ENCODE measurements at places on chromosomes 12 and 14. TPM values are rescaled to one million over a fixed set of nuclear protein-coding genes. Genes with fewer than 3 reads are reported as not detected.

KRT85 gene
- total RNA-seq: not detected

EFS gene
- not detected for total RNA-seq

GOLGA5 gene
- total RNA-seq: 20.3 TPM

FGF23 gene
- not detected for total RNA-seq

NKX2-8 gene
- 4.0 TPM for total RNA-seq

DPPA3 gene
- not detected for total RNA-seq

P2RX7 gene
- total RNA-seq: not detected

NR1H4 gene
- total RNA-seq: 0.10 TPM

CEBPE gene
- 0.08 TPM for total RNA-seq

KRT83 gene
- total RNA-seq: 5.7 TPM

E2F7 gene
- 8.6 TPM for total RNA-seq

MLEC gene
- total RNA-seq: 115 TPM

CGRRF1 gene
- total RNA-seq: 24.4 TPM

EIF2B1 gene
- 31.1 TPM for total RNA-seq

FITM1 gene
- total RNA-seq: not detected

DBX2 gene
- total RNA-seq: not detected

Data from A549 treated with Hydrocortisone at 1 μM for 4 hours (cell line).